ENCODE measurements at places on chromosomes 3 and 15. TPM values are rescaled to one million over a fixed set of nuclear protein-coding genes. Genes with fewer than 3 reads are reported as not detected.

The GPR176 gene
- total RNA-seq = 0.14 TPM

The STAB1 gene
- 0.09 TPM for total RNA-seq

The ROBO2 gene
- total RNA-seq = not detected

The FSTL1 gene
- total RNA-seq = 0.83 TPM

The CPN2 gene
- not detected for total RNA-seq

GRCh38 chr15:31216215-31216911 lies 110.3 kb upstream of the KLF13 start:
- DNase-seq = peak; percentile 66

DNA sequence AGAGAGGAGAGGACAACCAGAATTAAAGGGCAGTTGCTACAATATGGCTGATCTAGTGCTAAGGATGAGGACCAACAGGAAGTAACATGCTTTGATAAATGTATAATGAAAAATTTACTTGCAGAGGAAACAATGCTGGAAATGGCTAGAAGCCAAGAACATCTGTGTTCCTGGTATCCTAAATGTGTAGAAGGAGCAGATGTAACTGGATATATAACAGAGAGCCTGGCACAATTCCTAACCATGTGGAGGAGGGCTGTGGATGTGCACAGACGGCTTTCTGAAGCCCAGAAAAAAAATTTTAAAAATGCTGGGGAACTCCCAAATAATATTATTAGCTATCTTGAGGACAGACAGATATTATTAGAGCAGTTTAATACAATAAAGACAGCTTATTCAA lies 159.4 kb upstream of the GBE1 start:
- no peak for DNase-seq

DNA sequence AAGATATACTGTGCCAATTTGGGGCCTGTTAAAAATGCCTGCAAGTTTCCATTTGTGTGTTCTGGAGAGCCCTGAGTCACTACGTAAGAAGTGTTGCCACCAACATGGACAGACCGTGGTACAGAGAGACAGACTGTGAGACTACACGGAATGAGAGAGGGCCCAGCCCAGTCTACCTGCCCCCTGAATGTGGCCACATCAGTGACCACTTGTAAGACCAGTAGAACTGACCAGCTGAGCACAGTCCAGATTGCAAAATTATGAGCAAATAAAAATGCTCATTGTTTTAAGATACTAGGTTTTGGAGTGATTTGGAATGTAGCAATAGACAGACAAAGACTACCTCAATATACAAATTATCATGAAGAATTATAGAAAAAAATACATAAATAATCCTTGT lies 42.0 kb downstream of the ATR start:
- DNase-seq = no peak

- DNase-seq = no peak
These were observed 53.7 kb upstream of the HEG1 start for GRCh38 chr3:125109536-125109925.

GRCh38 chr3:85487375-85487774 lies 528.6 kb downstream of the CADM2 start:
- DNase-seq = no peak

GRCh38 chr15:94857466-94857865 lies 626.1 kb downstream of the MCTP2 start:
- no peak for DNase-seq

DNA sequence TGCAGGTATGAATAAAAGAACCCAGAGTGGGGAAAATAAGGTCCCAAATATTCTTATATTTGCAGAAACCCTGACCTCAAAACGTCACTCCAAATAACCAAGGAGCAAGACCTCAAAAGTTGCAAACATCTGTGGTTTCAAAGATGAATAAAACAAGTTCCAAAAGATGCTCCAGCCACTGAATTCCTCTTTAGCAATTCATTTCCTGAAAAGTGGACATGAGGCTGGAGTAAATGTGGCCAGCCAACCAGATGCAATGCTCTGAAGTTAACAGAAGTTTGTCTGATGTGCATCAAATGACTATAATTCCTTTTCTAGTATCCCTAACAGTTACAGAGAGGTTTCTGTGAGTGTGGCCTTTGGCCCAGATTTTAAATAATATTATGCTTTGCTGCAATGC lies 71.2 kb upstream of the WNT5A start:
- no peak for DNase-seq

- DNase-seq = peak; percentile 39
These were observed 64.0 kb downstream of the KAT2B start for GRCh38 chr3:20104167-20104661.

DNA sequence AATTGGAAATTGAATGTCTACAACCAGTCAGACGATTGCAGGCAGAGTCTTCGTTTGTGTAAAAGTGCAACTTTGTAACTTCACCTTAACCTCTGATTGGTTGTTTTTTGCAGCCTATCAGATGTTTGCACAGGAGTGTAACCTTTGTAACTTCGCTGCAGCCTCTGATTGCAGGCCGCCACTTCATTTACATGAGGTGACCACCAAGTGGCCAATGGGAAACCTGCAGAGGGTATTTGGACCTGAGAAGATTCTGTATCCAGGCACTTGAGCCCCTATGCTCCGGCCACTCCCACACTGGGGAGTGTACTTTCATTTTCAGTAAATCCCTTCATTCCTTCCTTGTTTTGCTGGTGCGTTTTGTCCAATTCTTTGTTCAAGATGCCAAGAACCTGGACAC lies 68.1 kb upstream of the PFN2 start:
- no peak for DNase-seq

GRCh38 chr3:194575484-194576210 lies 57.6 kb downstream of the TMEM44 start:
- DNase-seq = no peak

- DNase-seq = no peak
These were observed 41.0 kb downstream of the FLNB start for GRCh38 chr3:58049143-58049785.

DNA sequence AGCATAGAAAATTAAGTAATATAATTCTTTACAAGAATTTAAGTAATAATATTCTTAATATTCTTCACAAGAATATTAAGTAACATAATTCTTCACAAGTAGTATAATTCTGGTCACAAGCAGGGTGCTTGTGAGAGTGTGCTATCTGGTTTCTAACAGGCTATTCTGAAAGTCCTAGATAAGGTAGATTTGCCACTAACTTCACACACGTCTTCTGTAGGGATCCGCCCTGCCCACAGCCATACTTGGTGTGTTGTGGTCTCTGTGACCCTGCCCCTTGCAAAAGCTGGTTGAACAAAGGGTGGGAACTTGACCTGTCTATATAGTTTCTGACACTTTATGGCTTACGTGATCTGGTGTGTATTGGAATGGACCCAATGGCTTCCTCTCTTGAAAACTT lies 253.4 kb upstream of the MDFIC2 start:
- DNase-seq = no peak

GRCh38 chr3:185942907-185943759 lies 5.3 kb upstream of the TRA2B start:
- peak; percentile 92 for DNase-seq

- no peak for DNase-seq
These were observed 485.7 kb upstream of the ZNF385D start for GRCh38 chr3:22236490-22237270.

All from activated CD4-positive, alpha-beta T cell treated with anti-CD3 and anti-CD28 coated beads for 36 hours (primary cell).